Mammary epithelial cell (primary cell): ENCODE measurements at places on chromosomes 12 and 14. TPM values are rescaled to one million over a fixed set of nuclear protein-coding genes. Genes with fewer than 3 reads are reported as not detected.

BMP4 gene
- polyA plus RNA-seq = 7.5 TPM

FAM90A1 gene
- not detected for polyA plus RNA-seq

KRT5 gene
- 8,158 TPM for polyA plus RNA-seq

LBHD2 gene
- not detected for polyA plus RNA-seq

DLK1 gene
- not detected for polyA plus RNA-seq

FRMD6 gene
- polyA plus RNA-seq = 60.4 TPM

GZMB gene
- polyA plus RNA-seq = not detected

KRT77 gene
- not detected for polyA plus RNA-seq
